ENCODE measurements at places on chromosomes 16 and 17. TPM values are rescaled to one million over a fixed set of nuclear protein-coding genes. Genes with fewer than 3 reads are reported as not detected.

The ACSM3 gene
- 251 TPM for total RNA-seq

The TMEM219 gene
- 86.0 TPM for total RNA-seq

The NME1 gene
- 50.5 TPM for total RNA-seq

The HOXB7 gene
- total RNA-seq: 1.7 TPM

The SLC16A5 gene
- 6.0 TPM for total RNA-seq

The HS3ST3A1 gene
- total RNA-seq: 41.4 TPM

The TBC1D28 gene
- total RNA-seq: not detected

The ASGR2 gene
- 0.69 TPM for total RNA-seq

The KRT39 gene
- not detected for total RNA-seq

The NDE1 gene
- 25.6 TPM for total RNA-seq

- no peaks in the 10 kb centered on the region for H3K27me3 ChIP-seq
- H3K4me1 ChIP-seq: peaks cover 13% of the 10 kb centered on the region
- H3K4me3 ChIP-seq: no peak overlapping the region
- no peak overlapping the region for H3K27ac ChIP-seq
- H3K36me3 ChIP-seq: no peaks in the 10 kb centered on the region
Observed at GRCh38 chr16:67663151-67663876, 2.6 kb downstream of the PARD6A start.

DNA sequence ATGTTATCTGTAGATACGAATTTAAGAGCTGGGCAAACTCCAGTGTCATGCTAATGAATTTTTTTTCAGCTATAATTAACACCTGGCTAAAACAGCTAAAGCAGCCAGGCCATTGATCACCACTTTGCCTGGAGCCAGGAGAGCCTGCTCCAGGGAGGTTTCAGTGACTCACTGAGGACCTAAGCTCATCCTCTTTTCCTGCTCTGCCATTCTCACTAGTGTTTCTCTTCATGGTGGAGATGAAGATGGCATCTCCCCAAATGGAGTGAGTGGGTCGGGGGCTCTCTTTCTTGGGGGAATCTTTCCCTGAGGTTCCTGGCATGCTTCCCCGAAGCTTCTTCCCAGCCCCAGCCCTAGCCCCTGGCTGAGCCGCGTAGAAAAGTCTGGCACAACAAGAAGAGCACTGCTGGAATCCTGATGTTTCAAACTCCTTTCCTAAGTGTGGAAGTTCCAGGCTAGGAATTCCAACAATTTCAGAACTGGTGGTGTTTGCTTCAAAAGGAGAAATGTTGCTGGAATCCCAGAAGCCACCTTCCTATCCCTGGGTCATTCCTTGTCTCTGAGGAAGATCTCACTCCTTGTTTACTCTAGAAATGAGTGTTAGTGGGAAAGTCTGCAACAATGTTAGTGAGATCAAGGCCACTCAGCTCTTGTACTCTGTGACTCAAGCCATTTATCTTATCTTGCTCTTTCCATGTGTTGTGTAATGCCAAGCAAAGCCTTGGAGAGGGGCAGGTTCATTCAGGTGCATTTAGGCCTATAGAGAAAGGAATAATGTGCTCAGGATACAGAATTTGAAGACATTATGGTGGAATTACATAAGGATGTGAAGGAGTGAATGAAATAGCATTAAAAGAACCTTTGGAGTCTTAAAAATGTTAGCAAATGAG is 26.0 kb upstream of the B4GALNT2 start:
- H3K27me3 ChIP-seq: no peaks in the 10 kb centered on the region
- DNase-seq: no peak
- H3K4me3 ChIP-seq: no peak overlapping the region
- no peak overlapping the region for H3K27ac ChIP-seq

- H3K4me1 ChIP-seq: no peaks in the 10 kb centered on the region
- H3K27me3 ChIP-seq: no peaks in the 10 kb centered on the region
- no peaks in the 10 kb centered on the region for H3K36me3 ChIP-seq
- DNase-seq: no peak
- no peak overlapping the region for H3K4me3 ChIP-seq
- no peak overlapping the region for H3K27ac ChIP-seq
Observed at GRCh38 chr16:1890024-1890707, 18.2 kb upstream of the MEIOB start.

DNA sequence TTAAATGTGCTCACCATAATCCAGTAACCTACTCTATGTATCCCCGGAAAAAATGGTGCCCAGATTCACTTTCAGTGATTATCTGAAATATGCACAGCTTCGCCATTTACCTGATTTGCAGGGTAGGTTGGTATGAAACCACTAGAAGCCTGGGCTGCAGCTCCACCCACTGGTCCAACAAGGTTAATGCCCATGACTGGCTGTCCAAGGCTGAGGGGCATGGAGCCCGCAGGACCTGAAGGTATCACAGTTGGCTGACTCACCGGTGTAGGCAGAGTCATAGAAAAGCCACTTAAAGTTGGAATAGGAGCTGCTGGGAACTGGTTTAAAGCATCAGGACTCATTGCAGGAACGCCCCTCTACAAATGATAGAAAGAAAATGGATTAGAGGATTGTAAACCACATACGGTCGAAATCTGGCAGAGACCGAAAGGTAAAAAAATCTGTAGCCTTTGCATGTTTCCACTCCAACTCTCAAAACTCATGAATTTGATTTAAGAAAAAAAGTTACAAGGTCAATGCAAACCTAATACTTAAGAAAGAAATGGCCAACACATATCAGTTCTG is 38.6 kb downstream of the SYNRG start:
- H3K4me1 ChIP-seq: no peaks in the 10 kb centered on the region
- no peak for DNase-seq
- H3K27ac ChIP-seq: no peak overlapping the region
- no peaks in the 10 kb centered on the region for H3K27me3 ChIP-seq
- H3K36me3 ChIP-seq: no peaks in the 10 kb centered on the region

DNA sequence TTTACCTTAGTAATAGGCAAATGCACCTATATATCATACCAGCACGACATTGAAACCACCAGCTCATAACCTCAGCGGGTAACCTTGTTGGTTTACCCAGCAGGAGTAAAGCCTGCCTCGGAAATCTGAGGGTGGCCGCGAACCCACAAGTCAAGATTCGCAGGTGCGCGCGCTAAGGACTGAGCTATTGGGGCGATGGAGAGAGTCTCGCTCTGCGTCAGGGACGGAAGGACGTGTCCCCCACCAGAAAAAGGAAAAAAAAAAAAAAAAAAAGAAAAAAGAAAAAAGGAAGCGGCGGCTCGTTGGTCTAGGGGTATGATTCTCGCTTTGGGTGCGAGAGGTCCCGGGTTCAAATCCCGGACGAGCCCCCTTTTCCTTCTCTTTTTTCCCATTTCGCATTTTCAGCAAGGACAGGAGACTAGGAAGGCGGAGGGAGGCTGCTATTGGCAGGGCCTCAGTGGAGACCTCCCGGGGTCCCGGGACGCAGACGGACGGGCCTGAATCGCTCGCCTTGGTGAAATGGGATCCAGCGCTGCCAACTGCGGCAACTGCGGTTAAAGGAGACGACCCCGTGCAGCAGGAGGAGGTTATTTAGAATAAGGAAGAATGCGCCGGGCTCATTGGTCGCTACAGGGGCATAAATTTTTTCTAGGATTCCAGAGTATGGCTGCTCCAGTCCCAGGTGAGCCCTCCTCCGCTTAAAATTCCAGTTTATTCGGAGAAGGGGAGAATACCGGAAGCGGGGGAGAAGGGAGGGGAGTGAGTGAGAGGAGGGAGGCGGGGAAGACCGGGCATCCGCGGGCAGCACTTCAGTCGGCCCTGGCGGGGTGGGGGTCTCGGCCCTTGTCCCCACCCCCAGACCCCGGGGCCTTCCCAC is at the start of gene OR1F1:
OR1F1 (plus strand) TSS at position 407 of the 877 bp plus-strand sequence.
- H3K4me1 ChIP-seq: peaks cover 1% of the 10 kb centered on the region
- no peak for DNase-seq
- H3K27ac ChIP-seq: no peak within 1 kb of the TSS
- H3K36me3 ChIP-seq: no peaks in the 10 kb centered on the region
- no peaks in the 10 kb centered on the region for H3K27me3 ChIP-seq

DNA sequence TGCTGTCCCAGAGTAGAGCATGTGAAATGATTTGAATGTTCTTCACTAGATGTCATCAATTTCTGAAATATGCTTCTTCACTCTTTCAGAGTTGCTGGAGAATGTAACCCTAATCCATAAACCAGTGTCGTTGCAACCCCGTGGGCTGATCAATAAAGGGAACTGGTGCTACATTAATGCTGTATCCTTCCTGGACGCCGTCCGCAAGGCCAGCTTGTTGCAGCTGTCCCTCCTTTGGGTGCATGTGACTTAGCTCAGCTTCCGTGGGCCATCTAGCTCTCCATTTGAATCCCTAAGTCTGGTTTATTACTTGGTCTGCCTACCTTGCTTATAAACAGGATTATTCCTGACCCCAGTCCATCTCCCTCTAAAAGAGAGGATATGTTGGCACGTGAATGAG is 58.8 kb downstream of the USP10 start:
- H3K27me3 ChIP-seq: no peaks in the 10 kb centered on the region
- H3K4me3 ChIP-seq: no peak overlapping the region
- DNase-seq: no peak
- H3K4me1 ChIP-seq: peaks cover 13% of the 10 kb centered on the region

- H3K4me1 ChIP-seq: peaks cover 12% of the 10 kb centered on the region
- H3K27me3 ChIP-seq: no peaks in the 10 kb centered on the region
- no peak overlapping the region for H3K4me3 ChIP-seq
- no peak overlapping the region for H3K27ac ChIP-seq
- no peak for DNase-seq
- H3K36me3 ChIP-seq: no peaks in the 10 kb centered on the region
Observed at GRCh38 chr16:69399361-69399760, 13.6 kb upstream of the TERF2 start.

DNA sequence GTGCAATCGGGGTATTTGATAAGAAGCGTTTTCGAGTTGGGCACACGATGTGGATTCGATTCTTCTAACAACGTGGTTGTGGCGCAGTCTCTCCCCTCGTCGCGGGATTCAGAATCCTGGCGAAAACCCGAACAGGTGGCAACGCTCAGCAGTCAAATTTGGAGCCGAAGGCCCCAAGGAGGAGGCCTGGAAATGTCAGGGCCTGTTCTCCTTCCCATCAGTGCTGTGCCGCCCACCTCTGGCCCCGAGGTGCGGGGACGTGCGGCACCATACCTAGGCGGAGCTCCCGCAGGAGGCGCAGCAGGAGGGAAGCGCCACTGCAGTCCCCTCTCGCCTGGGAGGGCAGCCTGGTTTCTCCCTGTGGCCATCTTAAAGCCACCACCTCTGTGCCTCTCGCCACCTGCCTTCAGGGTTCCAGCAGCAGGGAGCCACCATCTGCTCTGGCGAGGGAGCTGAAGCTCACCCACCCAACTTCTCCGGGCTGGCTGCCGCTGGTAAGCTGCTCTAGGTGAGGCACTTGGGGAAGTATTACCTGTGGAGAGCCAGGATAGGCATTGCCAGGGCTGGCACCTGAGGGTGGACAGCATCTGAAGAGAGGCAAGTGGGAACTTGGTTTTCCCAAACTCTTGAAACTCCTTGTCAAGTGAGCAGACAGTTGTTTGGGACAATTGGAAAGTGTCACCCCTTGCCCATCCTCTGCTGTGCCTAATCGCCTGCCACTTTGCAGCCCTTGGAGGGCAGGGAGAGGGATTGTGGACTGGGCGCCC is 2.6 kb upstream of the AATF start:
- H3K27ac ChIP-seq: no peak overlapping the region
- peaks cover 3% of the 10 kb centered on the region for H3K27me3 ChIP-seq
- H3K36me3 ChIP-seq: no peaks in the 10 kb centered on the region
- H3K4me3 ChIP-seq: no peak overlapping the region

GRCh38 chr17:38922538-38923297 is 2.7 kb upstream of the LASP1NB start:
- no peak overlapping the region for H3K4me3 ChIP-seq
- peak; percentile 83 for DNase-seq
- no peaks in the 10 kb centered on the region for H3K27me3 ChIP-seq
- H3K27ac ChIP-seq: no peak overlapping the region
- peaks cover 6% of the 10 kb centered on the region for H3K4me1 ChIP-seq

- H3K4me1 ChIP-seq: no peaks in the 10 kb centered on the region
- no peak overlapping the region for H3K27ac ChIP-seq
- H3K27me3 ChIP-seq: no peaks in the 10 kb centered on the region
Observed at GRCh38 chr16:30971298-30971697, 13.7 kb upstream of the HSD3B7 start.

- H3K4me3 ChIP-seq: no peak overlapping the region
- no peaks in the 10 kb centered on the region for H3K4me1 ChIP-seq
- H3K27me3 ChIP-seq: no peaks in the 10 kb centered on the region
- H3K27ac ChIP-seq: no peak overlapping the region
Observed at GRCh38 chr16:81500833-81501521, 56.4 kb downstream of the CMIP start.

GRCh38 chr17:83034525-83034924 is 44.9 kb upstream of the METRNL start:
- H3K27ac ChIP-seq: no peak overlapping the region
- no peaks in the 10 kb centered on the region for H3K27me3 ChIP-seq
- no peaks in the 10 kb centered on the region for H3K36me3 ChIP-seq
- DNase-seq: no peak
- peaks cover 3% of the 10 kb centered on the region for H3K4me1 ChIP-seq

- no peak overlapping the region for H3K27ac ChIP-seq
- H3K27me3 ChIP-seq: no peaks in the 10 kb centered on the region
- no peak overlapping the region for H3K4me3 ChIP-seq
- no peak for DNase-seq
Observed at GRCh38 chr17:77076124-77076830, 64.5 kb upstream of the SEC14L1 start.

- H3K27ac ChIP-seq: no peak overlapping the region
- H3K4me1 ChIP-seq: no peaks in the 10 kb centered on the region
- H3K4me3 ChIP-seq: no peak overlapping the region
- H3K36me3 ChIP-seq: no peaks in the 10 kb centered on the region
Observed at GRCh38 chr16:57725554-57725953, 10.0 kb upstream of the KATNB1 start.

GRCh38 chr16:88619859-88620815 is 18.2 kb upstream of the IL17C start:
- no peaks in the 10 kb centered on the region for H3K36me3 ChIP-seq
- no peak overlapping the region for H3K27ac ChIP-seq
- H3K4me3 ChIP-seq: no peak overlapping the region
- no peaks in the 10 kb centered on the region for H3K27me3 ChIP-seq
- H3K4me1 ChIP-seq: peaks cover 4% of the 10 kb centered on the region
- DNase-seq: no peak

DNA sequence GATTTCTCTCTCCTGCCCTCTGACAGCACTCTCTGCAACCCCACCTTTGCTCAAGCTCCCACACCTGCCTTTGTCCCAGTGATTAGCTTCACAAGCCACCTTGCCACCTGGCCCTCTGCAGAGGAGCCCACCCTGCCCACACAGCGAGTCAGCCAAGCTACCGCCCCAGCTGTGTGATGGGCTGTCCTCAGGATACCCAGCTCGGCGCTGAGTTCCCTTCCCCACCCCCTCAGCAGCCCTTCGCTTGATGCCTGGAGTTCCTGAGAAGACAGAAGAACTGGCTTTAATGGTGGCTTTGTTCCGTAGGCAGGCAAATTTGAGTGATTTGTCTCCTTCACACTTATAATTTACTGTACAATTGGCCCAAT is 266.4 kb downstream of the CBLN1 start:
- H3K27ac ChIP-seq: no peak overlapping the region
- DNase-seq: no peak
- H3K4me1 ChIP-seq: peaks cover 27% of the 10 kb centered on the region
- H3K36me3 ChIP-seq: no peaks in the 10 kb centered on the region
- no peak overlapping the region for H3K4me3 ChIP-seq

GRCh38 chr17:1703063-1703462 is 7.1 kb downstream of the TLCD2 start:
- H3K27ac ChIP-seq: no peak overlapping the region
- H3K27me3 ChIP-seq: no peaks in the 10 kb centered on the region
- H3K4me3 ChIP-seq: no peak overlapping the region
- DNase-seq: no peak
